T-cell (primary cell): ENCODE measurements at places on chromosomes 7 and 10.

DNA sequence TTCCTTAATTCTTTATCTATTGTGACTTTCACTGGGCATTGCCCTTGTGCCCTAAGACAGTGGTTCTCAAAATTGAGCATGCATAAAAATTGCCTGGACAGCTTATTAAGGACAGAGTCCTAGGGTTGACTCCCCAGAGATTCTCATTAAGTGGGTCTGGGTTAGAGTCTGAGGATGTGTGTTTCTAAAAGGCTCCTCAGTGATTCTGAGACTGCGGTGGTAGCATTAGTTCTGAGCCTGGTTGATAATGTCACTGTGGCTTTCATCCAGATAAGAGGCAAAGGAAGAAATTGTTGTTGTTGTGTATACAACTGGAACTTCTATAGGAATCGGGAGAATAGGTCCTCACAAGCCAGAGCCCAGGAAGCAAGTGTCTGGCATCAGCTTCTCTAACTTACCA is 1.3 kb downstream of the IFIT2 start:
- no peak for DNase-seq

DNA sequence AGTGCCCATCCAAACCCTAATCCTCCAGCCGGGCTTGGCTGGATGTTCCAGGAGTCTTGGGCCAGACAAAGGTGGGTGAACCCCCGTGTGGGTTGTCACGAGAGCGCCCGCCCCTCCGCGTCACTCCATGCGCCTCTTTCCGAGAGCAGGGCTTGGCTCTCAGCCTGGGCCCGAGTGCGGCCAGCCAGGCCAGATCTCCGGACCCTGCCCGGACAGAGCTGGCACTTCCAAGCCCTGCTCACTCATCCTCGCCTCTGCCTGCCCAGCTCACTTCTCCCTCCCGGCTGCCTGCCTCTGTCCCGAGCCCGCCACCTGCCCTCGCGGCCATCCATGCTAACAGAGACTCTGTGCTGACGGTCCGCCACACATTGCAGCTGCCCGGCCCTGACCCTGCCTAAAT is 34.6 kb downstream of the AGAP3 start:
- DNase-seq, result no peak

DNA sequence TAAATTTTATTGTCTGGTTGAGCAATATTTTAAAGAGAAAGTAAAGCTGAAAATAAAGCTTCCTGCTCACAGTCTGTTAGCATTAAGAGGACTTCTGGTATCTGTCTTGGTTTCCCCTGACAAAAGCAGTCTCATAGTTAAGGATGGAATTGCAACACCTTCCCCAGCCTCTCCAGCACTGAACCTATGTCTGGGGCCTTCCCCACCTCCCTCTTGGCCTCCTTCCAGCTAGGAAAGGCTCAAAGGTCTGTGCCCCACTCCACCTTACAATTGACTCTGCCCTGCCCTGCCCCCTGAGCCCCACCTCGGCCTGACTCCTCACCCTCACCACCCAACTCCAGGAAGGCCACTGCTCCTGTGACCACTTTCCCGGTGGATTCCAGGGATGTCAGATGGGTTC is 33.2 kb downstream of the COL17A1 start:
- no peak for DNase-seq

DNA sequence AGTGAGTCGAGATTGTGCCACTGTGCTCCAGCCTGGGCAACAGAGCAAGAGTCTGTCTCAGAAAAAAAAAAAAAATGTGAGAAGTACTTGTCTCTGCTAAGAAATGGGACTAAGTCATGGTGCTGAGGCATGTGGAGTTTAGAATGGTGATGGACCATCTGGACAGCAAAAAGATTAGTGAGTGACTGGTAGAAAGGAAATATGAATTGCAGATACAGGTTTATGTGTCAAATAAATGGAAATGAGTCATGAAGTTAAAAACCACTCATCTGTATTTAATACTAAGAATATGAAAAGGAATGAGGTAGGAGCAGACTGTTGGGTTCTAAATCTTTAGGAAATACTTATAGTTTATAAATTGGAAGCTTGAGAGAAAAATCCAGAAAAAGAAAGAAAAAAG is 625.7 kb upstream of the ANKRD30A start:
- no peak for DNase-seq

DNA sequence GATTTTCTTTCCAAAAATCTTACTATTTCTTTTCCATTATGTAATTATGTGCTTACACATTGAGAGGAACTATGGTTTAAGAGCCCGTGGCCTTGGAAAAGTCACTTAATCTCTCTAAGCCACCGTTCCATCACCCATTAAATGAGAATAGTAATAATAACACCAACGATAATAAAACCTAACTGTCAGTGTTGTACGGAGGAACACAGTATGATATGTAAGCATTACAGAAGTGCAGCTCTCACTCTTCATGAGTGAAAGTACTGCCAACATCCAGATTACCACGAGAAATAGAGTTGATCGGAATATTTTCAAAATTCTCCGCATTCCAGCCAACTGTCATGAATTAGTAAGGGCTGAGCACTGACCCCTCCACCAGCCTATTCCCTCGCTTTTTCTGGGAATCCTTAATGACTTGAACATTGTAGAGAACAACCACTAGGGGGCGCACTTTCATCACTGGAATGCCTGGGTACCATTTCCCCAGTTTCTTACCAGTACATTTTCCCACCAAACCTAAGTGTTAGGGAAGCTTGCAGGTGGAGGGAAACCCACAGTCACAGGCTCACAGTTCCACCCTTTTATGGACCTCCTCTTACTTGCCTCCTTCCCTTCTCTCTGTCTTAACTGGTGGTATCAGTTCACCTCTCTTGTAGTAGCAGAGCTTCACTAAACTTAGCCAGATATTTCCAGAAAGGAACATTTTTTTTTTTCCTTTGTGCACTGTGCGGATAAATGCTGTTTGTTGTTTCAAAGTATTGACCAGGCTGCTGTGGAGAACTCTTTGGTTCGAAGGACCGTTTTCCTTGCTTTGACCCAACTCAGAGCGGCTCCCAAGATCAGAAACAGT is 27.8 kb downstream of the NKX2-3 start:
- no peak for DNase-seq

GRCh38 chr7:27944643-27945042 is 204.7 kb downstream of the TAX1BP1 start:
- no peak for DNase-seq

DNA sequence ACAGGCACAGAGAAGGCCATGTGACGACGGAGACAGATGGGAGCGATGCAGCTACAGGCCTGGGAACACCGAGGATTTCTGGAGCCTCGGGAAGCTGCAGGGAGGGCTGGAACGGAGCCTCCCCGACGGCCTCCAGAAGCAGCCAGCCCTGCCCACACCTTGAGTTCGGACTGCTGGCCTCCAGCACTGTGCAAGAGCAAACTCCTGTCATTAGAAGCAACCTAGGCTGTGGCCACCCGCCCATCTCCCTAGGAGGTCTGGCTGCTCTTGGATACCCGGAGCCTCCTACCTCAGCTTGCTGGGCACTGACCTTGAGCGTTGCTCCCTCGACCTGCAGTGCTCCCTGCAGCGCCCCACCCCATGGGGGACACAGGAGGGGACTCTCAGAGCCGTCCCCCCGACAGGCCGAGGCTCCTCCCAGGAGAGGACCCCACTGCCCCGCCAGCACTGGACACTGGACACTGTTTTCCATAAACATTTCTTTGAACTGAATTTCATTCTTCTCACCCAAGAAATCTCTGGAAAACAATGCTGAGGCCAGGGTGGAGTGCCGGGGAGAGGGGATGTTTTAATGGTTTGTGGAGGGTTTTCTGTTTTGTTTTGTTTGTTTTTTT is 22.5 kb upstream of the TNRC18 start:
- DNase-seq, result no peak

- no peak for DNase-seq
These were observed 44.0 kb upstream of the COL13A1 start for GRCh38 chr10:69757553-69758309.

- DNase-seq, result no peak
These were observed 67.3 kb upstream of the KLF6 start for GRCh38 chr10:3852147-3852904.

DNA sequence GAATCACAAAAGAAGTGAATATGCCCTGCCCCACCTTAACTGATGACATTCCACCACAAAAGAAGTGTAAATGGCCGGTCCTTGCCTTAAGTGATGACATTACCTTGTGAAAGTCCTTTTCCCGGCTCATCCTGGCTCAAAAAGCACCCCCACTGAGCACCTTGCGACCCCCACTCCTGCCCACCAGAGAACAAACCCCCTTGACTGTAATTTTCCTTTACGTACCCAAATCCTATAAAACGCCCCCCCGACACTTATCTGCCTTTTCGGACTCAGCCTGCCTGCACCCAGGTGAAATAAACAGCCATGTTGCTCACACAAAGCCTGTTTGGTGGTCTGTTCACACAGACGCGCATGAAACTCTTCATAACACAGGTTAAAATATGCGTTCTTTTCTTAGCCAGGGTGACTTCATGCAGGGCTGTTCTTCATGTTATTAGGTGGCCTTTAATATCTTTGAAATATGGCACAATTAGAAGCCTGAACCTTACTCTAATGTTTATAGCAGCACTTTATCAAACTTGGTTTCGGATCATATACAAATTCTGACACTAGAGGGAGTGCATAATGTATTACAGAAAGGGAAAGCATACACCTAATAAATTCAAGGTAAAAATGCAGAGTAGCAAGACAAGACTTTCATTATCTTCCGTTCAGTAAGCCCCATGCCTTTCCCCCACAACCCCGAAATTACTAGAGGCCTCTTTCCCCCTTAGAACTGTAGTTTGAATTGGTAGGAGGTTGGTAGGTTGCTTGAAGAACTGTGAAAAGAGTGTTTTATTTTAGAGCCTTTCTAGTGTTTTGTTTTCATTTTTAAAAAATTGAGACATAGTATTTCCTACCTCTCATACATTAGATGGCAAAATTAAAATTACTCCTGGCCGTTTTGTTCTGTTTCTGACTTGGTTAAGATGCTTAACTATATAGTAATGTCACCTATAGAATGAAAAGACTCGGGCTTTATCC is 117.9 kb downstream of the NPY start:
- DNase-seq, result peak; percentile 39

DNA sequence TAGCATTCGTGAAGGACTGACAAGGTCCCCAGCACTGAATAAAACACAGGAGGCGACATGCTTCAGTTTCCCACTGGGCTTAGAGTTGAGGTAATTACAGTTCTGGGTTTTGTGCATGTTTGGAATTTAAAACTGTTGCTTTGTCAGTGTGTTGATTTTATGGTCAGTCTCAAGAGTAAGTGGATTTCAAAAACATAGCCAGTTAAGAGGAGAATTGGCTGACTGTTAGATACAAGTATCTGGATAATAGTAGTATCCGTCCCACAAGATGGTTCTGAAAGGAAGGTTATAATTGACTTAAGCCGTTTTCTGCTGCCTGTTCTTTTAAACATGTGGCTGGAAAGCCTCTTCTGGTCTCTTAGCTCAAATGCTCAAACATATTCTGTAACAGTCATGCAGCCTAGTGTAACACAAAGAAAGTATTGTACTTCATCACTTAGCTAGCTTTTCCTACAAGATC is 170.9 kb downstream of the POLR1F start:
- no peak for DNase-seq
